ENCODE measurements at places on chromosomes 16 and 17. TPM values are rescaled to one million over a fixed set of nuclear protein-coding genes. Genes with fewer than 3 reads are reported as not detected.

CCL17 gene
- not detected for total RNA-seq

LPO gene
- not detected for total RNA-seq

GRCh38 chr16:55291847-55292246 lies 32.2 kb upstream of the IRX6 start:
- no peak for DNase-seq

CTRL gene
- total RNA-seq, result 0.24 TPM

DNA sequence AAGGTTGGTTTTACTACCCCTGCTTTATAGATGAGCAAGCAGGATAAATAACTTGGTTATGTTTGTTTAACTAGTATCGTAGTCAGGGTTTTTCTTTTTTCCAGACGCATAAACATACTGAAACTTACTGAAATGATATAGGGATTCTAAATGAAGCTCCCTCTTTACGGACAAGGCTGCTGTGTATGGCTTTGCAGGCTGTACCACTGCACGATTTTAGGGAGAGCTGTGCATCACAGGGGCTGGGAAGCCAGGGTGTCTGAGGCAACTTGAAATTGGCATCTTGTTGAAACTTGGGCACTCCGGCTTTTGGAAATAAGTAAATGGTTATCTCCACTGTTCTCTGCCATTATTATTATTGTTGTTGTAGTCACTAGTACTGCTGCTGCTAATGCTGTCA lies 218.1 kb upstream of the CDH8 start:
- no peak for DNase-seq

CLEC18B gene
- total RNA-seq, result not detected

DNA sequence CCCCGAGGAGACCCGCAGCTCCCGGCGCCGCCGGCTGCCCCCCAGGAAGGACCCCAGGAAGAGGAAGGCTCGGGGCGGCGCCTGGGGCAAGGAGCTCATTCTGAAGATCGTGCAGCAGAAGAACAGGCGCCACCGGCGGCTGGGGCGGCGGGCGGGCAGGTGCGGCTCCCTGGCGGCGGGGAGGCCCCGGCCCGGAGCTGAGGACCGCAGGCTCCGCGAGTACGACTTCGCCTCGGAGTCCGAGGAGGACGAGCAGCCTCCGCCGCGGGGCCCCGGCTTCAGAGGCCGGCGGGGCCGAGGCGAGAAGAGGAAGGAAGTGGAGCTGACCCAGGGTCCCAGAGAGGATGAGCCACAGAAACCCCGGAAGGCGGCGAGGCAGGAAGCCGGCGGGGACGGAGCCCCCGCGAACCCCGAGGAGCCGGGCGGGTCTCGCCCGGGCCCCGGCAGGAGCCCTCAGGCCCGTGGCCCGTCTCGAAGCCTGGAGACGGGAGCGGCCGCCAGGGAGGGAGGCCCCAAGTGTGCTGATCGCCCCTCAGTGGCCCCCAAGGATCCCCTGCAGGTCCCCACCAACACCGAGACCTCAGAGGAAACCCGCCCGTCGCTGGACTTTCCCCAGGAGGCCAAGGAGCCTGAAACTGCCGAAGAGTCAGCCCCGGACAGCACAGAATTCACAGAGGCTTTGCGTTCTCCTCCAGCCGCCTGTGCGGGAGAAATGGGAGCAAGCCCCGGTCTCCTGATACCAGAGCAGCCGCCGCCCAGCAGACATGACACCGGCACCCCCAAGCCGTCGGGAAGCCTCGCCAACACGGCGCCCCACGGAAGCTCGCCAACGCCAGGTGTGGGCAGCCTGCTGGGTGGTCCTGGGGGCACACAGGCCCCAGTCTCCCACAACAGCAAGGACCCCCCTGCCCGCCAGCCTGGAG lies 22.3 kb upstream of the ZFPM1 start:
- no peak for DNase-seq

DNA sequence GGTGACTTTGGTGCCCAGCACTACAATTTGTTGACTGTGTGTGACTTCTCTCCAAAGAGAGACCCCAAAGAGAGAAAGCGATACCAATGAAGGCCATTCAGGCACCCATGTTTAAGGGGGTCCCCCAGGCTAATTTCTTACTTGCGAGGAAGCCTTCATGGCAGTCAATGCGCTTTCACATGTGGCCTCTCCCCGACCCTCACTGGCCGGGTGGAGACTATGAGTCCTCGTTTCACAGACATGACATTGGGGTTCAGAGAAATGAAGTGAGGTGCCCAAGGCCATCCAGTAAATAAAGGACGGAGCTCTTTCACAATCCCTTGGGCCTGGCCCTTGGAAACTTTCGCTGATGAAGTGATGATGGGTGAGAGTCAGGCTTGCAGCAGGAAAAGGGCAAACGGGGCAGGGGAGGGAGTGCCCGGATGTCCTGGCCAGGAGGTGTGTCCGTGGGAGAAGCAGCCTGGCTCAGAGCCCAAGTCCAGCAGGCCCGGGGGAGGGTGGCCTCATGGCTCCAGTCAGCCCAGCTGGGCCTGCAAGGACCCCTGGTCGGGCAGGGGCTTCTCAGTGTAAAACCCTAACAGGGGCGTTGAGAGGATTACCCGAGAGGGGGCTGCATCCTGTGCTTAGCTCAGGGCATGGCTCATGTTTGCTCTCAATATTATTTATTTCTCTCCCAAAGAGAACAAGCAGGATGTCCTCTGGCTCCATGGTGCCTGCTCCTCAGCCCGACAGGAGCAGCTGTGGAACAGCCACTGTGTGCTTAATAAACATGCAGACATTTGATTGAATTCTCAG lies 14.7 kb downstream of the TBX2 start:
- DNase-seq, result no peak

DNA sequence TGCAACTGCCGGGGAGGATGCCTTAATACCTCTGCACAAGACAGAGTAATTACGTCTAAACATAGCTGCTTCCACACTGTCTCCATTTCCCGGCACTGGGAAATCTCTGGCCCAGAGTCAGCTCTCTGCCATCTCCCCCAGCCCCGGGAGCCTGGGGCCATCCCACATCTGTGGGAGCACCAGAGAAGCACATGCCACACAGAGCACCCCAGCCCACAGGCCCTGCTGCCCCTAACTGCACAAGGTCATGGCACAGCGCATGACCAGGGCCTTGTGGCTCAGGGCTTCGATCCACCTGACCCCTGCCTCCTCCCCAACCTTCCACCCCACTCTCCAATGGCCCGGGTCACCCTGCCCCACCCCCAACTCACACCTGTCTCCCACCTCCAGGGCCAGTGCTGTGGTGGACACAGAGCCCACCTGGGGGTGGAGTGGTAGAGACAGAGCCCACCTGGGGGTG lies 36.6 kb upstream of the RBFOX3 start:
- DNase-seq, result no peak

DNA sequence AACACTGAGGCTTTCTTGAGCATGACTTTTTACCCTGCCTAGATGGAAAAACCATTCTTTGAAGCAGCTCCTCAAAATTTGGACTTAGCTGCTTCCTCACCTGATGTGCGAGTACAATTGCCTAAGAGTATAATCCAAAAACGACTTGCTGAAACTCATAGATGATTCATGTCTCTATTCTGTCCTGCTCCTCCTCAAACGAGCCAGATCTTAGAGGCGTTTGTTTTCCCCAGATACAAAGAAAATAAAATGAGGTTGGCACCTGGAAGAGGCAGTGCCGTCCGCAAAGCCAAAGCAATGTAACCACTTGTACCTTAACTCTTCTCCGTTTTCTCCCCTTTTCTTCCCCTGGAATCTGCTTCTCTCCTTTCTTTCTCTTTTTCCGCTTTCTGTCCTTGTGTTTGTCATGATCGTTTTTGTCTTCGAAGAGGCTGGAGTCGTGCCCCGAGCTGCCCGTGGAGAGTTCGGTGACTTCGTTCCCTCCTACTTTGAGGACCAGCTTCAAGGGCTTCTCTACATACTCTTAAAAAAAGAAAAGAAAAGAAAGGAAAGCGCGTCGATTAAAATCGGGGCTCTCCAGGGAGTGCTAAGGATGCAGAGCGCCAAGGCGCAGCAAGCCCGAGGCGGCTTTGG lies 895 bp downstream of the BRD7 start:
- DNase-seq, result no peak

DNA sequence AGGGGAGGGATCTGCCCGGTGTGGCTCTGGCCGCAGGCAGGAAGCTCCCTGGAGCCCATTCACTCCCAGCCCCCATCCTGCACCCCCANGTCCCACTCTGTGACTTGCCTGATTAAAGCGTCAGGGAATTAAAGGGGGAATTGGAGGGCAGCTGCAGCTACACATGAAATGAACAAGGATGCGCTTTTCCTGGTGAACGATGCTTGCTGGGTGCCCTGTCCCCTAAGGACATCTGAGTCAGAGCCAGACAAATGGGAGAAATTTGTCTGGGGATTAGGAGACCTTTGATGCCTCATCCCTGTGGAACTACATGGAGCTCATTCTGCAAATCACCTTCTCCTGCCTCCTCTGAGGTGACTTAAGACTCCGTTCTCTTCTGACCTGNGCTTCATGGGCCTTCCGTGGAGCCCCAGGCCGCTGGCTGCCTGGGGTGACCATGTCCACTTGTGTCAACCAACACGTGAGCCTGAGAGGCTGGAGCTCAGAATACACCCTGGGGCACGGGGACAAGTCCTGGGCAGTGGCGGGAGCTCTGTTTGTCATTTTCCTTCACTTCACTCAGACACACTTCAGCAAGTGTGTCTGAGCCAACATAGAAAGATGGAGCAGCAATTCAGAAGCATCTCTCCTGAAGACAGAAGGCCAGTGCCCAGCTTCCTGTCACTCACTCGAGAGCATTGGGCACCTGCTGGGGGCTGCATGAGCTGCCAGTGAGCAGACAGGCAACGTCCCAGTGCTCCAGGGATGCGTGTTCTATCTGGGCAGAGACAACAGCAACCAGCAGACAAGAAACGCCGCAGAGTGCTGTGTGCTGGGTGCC lies 54.1 kb downstream of the METRNL start:
- DNase-seq, result peak; percentile 84

- peak; percentile 6 for DNase-seq
Measured at GRCh38 chr16:55437625-55438024, 41.4 kb upstream of the MMP2 start.

CACNG3 gene
- total RNA-seq, result not detected

DNA sequence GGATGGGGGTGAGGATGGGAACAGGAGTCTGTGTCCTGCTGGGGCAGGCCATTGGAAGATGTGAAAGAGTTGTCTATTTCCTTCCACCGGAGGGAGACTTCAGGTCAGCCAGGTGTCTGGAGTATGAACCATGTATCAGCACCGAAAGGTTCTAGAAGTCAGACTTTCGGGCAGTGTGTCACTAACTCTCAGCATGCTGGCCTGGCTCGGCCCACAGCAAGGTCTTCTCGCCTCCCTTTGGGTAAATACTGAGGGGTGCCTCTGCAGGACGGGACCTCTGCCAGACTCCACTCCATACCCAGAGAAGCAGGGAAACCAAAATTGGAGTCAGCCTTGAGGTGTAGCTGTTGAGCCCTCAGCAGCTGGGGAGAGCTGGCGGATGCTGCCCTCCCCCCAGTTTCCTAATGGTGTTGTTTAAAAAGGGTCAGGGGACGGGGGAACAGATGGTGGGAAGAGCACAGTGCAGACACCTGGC lies 507 bp downstream of the CIITA start:
- DNase-seq, result no peak

FAM83G gene
- total RNA-seq, result 2.9 TPM

All from RPMI7951 (cell line).